Kidney (tissue), 22 donors: ENCODE measurements at places on chromosomes 1 and 21. TPM values are rescaled to one million over a fixed set of nuclear protein-coding genes. Genes with fewer than 3 reads are reported as not detected.

Gene CLCA2
- not detected for total RNA-seq

Gene GPR37L1
- total RNA-seq = 0.13 TPM

Gene PODN
- 8.1 TPM for total RNA-seq

Gene FCGR1A
- total RNA-seq = 18.0 TPM

Gene RGS7
- total RNA-seq = not detected

Gene SAMD11
- total RNA-seq = 21.4 TPM

Gene MTX1
- total RNA-seq = 38.8 TPM

DNA sequence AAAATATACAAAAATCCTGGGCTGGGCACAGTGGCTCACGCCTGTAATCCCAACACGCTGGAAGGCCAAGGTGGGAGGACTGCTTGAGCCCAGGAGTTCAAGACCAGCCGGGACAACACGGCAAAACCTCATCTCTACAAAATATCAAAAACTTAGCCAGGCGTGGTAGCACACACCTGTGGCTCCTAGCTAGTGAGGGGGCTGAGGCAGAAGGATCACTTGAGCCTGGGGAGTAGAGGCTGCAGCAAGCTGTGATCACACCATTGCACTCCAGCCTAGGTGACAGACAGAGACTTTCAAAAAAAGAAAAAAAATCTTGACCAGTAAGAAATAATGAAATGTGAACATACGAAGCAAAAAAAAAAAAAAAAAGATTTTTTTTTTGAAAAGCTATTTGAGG, 52.1 kb downstream of the ARID4B start:
- no peak overlapping the region for H3K4me3 ChIP-seq
- DNase-seq = no peak
- no peaks in the 10 kb centered on the region for H3K4me1 ChIP-seq
- no peaks in the 10 kb centered on the region for H3K36me3 ChIP-seq

GRCh38 chr1:101069158-101069557, 43.6 kb upstream of the DPH5 start:
- H3K36me3 ChIP-seq = no peaks in the 10 kb centered on the region
- no peak overlapping the region for H3K27ac ChIP-seq
- no peak overlapping the region for H3K4me3 ChIP-seq
- DNase-seq = no peak
- no peaks in the 10 kb centered on the region for H3K27me3 ChIP-seq
- H3K4me1 ChIP-seq = no peaks in the 10 kb centered on the region

- H3K4me3 ChIP-seq = no peak overlapping the region
- H3K27me3 ChIP-seq = no peaks in the 10 kb centered on the region
- H3K27ac ChIP-seq = no peak overlapping the region
- H3K36me3 ChIP-seq = no peaks in the 10 kb centered on the region
- no peak for DNase-seq
Measured at GRCh38 chr1:31658721-31659120, 14.0 kb upstream of the PEF1 start.

GRCh38 chr1:92842082-92843045, 10.5 kb downstream of the RPL5 start:
- H3K36me3 ChIP-seq = peaks cover 36% of the 10 kb centered on the region
- no peaks in the 10 kb centered on the region for H3K27me3 ChIP-seq
- no peak overlapping the region for H3K4me3 ChIP-seq

DNA sequence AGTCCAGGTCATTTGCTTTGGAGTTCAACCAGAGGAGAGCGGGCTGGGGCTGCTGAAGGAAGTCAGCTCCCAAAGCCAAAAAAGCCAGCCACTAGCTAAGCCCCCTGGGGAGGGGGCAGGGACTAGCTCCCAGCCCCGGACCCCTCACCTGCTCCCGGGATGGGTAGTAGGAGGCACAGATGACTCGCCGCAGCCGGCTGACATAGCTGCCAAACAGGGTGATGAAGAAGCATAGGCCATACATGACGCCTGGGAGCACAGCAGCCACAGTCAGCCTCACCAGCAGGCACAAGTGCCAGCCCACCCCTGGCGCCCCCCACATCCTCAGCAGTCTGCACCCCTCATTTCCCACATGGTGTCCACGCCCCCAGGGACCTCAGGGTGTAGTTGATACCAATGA, 7.4 kb downstream of the DCST2 start:
- DNase-seq = peak; percentile 61
- H3K36me3 ChIP-seq = no peaks in the 10 kb centered on the region
- H3K27me3 ChIP-seq = no peaks in the 10 kb centered on the region
- H3K4me1 ChIP-seq = no peaks in the 10 kb centered on the region
- no peak overlapping the region for H3K27ac ChIP-seq

- H3K27me3 ChIP-seq = no peaks in the 10 kb centered on the region
- DNase-seq = peak; percentile 74
- no peak overlapping the region for H3K4me3 ChIP-seq
- no peaks in the 10 kb centered on the region for H3K36me3 ChIP-seq
Measured at GRCh38 chr1:1084372-1085170, 10.5 kb upstream of the RNF223 start.

DNA sequence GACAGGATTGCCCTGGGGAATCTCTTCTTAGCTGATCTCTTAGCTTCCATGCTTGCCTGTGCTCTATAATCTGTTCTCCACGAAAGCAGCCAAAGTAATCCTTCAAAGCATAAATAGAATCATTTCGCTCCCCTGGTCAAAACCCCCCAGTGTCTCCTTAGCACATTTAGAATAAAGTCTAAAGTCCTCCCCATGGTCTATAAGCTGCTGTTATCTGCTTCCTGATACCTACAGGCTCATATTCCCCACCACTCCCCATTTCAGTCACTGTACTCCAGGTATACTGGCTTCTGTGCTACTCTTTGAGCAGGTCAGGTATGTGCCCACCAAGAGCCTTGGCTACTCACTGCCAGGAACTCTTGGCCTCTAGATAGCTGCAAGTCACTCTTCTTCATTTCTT, 2.9 kb downstream of the S100A12 start:
- H3K36me3 ChIP-seq = no peaks in the 10 kb centered on the region
- H3K27me3 ChIP-seq = no peaks in the 10 kb centered on the region
- no peak for DNase-seq

DNA sequence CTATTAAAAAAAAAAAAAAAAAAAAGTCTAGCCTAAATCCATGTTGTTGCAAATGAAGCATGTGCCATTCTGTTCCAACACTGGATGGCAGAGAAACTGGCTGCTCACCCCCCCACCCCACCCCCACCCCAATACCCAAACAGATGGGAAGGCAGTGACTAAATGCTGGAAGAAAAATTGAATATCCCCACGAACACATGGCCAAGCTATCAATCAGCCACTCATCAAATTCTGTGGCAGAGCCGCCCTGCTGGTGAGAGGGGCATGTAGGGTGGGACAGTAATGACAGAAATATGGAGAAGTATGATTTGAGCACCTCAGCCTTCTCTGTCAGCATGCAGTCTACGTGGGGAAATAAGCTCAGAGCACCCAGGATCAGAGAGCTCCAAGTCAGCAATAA, 34.1 kb downstream of the OPTC start:
- no peak overlapping the region for H3K27ac ChIP-seq
- no peak overlapping the region for H3K4me3 ChIP-seq
- no peaks in the 10 kb centered on the region for H3K4me1 ChIP-seq
- H3K27me3 ChIP-seq = no peaks in the 10 kb centered on the region

DNA sequence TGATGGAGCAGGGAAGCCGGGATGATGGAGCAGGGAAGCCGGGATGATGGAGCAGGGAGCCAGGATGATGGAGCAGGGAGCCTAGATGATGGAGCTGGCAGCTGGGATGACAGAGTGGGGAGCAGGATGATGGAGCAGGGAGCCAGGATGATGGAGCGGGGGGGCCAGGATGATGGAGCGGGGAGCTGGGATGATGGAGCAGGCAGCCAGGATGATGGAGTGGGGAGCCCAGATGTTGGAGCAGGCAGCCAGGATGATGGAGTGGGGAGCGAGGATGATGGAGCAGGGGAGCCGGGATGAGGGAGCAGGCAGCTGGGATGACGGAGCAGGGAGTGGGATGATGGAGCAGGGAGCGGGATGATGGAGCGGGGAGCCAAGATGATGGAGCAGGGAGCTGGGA, 16.0 kb downstream of the GALNT2 start:
- H3K36me3 ChIP-seq = no peaks in the 10 kb centered on the region
- H3K4me3 ChIP-seq = no peak overlapping the region
- no peak overlapping the region for H3K27ac ChIP-seq
- H3K27me3 ChIP-seq = no peaks in the 10 kb centered on the region

DNA sequence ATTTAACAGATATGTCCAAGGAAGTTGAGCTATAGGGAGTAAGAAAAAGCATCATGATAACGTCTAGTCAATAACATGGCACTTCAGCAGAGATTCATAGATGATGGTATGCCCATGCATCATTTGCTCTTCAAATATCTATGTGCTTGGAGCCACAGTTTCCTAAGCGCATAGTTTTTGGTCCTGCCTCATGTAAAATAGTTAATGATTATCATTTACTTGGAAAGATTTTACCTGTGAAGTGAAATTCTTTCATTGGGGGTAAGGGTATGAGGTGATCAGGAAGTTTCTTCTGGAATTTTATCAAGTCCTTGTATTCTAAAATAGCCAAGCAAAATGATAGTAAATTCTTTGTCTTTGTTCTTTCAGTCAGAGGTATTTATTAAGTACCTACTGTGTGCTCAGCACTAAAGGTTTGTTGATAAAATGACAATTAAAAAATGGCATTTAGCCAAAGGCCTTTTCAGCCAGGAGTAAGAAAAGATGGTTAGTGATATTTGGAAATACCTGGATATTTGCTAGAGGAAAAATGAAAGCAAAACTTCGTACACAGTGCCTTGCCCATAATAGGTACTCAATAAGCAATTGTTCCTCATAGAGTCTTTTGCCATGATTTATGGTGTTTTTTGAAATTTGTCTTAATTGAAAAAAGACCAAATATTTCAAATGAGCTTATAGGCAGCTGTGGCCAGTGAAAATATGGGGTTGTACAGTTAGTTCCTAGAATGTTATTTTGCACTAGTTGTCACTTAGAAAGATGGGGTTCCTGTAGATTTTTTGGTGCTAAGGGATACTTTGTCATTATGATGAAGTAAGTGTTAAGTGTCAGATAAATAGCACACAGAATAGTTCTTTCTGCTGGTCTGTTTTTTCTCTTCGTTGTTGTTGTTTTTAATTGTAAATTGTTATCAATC, 13.1 kb downstream of the PDIK1L start:
- no peaks in the 10 kb centered on the region for H3K36me3 ChIP-seq
- no peaks in the 10 kb centered on the region for H3K27me3 ChIP-seq
- DNase-seq = no peak
- H3K4me3 ChIP-seq = no peak overlapping the region
- no peaks in the 10 kb centered on the region for H3K4me1 ChIP-seq
- H3K27ac ChIP-seq = no peak overlapping the region

- no peak overlapping the region for H3K27ac ChIP-seq
- H3K4me3 ChIP-seq = no peak overlapping the region
- H3K36me3 ChIP-seq = no peaks in the 10 kb centered on the region
- no peaks in the 10 kb centered on the region for H3K27me3 ChIP-seq
Measured at GRCh38 chr1:178408871-178409270, 87.9 kb downstream of the CLEC20A start.

- no peaks in the 10 kb centered on the region for H3K27me3 ChIP-seq
- H3K4me1 ChIP-seq = peaks cover 5% of the 10 kb centered on the region
- DNase-seq = peak; percentile 83
- H3K4me3 ChIP-seq = no peak overlapping the region
- H3K36me3 ChIP-seq = no peaks in the 10 kb centered on the region
Measured at GRCh38 chr1:154998818-154999570, 3.6 kb upstream of the ZBTB7B start.

- no peak for DNase-seq
- H3K4me1 ChIP-seq = no peaks in the 10 kb centered on the region
- H3K27me3 ChIP-seq = no peaks in the 10 kb centered on the region
- peak overlapping the region; percentile 59 for H3K27ac ChIP-seq
- no peaks in the 10 kb centered on the region for H3K36me3 ChIP-seq
Measured at GRCh38 chr1:167532964-167533824, 14.9 kb upstream of the CD247 start.

- H3K27ac ChIP-seq = peak within 1 kb of the TSS; percentile 95
- no peaks in the 10 kb centered on the region for H3K36me3 ChIP-seq
- H3K4me3 ChIP-seq = peak within 1 kb of the TSS; percentile 99
- peaks cover 34% of the 10 kb centered on the region for H3K27me3 ChIP-seq
- no peaks in the 10 kb centered on the region for H3K4me1 ChIP-seq
Measured at GRCh38 chr1:50969611-50970508, at the start of gene CDKN2C. Gene CDKN2C, plus strand, starts transcription at chr1:50970245. Its CDS starts 124 bp downstream, at chr1:50970369.

GRCh38 chr1:109799445-109799844, 35.7 kb upstream of the EPS8L3 start:
- H3K27me3 ChIP-seq = no peaks in the 10 kb centered on the region
- no peak overlapping the region for H3K27ac ChIP-seq
- H3K36me3 ChIP-seq = no peaks in the 10 kb centered on the region
- no peak overlapping the region for H3K4me3 ChIP-seq
- no peak for DNase-seq

- no peak overlapping the region for H3K4me3 ChIP-seq
- H3K27me3 ChIP-seq = no peaks in the 10 kb centered on the region
- H3K36me3 ChIP-seq = no peaks in the 10 kb centered on the region
- peak; percentile 39 for DNase-seq
- H3K4me1 ChIP-seq = no peaks in the 10 kb centered on the region
Measured at GRCh38 chr1:163565166-163565565, 243.4 kb downstream of the NUF2 start.

DNA sequence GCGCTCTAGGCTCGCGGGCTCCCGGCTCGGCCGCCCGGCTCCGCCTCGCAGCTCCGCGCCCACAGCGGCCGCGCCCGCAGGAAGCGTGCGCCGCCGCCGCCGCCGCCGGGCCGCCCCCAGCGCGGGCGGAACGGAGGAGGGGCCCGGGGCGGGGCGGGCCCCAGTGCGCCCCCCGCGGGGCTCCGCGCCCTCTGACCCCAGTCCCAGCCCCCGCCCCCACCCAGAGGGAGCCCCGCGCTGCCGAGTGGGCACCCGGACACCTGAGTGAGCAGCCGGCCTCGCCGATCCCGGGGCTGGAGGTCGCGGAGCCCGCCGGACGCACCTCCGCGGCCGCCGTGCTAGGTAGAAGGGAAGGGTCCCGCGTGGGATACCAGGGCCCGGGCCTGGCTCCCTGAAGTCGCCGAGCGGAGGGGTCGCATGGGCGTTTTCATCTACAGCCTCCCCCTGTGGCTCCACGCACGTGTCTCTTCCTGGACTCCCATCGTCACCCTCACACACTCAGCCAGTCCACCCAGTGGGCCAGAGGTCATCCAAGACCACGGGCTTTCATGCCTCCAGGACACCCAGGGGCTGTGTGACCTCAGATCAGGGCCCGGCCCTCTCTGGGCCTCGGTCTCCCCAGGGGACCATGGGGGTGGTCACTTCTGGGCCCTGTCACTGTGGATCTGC, at the start of gene SDC3:
TSS of gene SDC3 (minus strand) at position 63 of the 669 bp plus-strand sequence. CDS start 172 bp downstream, outside the sequence.
- H3K36me3 ChIP-seq = no peaks in the 10 kb centered on the region
- no peaks in the 10 kb centered on the region for H3K27me3 ChIP-seq
- H3K4me1 ChIP-seq = peaks cover 12% of the 10 kb centered on the region

- H3K36me3 ChIP-seq = no peaks in the 10 kb centered on the region
- DNase-seq = peak; percentile 10
Measured at GRCh38 chr1:197841883-197842553, 60.4 kb upstream of the C1orf53 start.

DNA sequence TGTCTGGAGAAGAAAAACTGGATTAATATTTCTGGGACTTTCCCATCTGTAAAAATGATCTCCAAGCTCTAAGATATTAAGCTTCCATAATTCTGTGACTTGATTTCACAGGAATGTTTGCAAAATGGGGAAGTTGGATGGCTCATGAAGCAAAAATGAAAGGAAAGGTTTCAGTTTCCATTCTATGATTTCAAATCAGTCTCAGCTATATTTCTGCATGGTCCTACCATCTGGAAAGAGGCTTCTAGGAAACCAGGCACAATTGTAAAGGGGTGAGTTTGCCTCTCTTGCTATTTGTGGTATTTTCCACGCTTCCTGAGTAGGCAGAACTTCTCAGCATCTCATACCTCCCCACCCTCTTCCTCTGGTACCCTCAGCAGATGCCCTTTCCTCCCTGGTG, 22.4 kb upstream of the ACTN2 start:
- H3K4me3 ChIP-seq = no peak overlapping the region
- DNase-seq = no peak
- H3K27ac ChIP-seq = no peak overlapping the region
- H3K4me1 ChIP-seq = no peaks in the 10 kb centered on the region
- H3K36me3 ChIP-seq = no peaks in the 10 kb centered on the region
- no peaks in the 10 kb centered on the region for H3K27me3 ChIP-seq
